ENCODE measurements at places on chromosomes 6 and 20.

DNA sequence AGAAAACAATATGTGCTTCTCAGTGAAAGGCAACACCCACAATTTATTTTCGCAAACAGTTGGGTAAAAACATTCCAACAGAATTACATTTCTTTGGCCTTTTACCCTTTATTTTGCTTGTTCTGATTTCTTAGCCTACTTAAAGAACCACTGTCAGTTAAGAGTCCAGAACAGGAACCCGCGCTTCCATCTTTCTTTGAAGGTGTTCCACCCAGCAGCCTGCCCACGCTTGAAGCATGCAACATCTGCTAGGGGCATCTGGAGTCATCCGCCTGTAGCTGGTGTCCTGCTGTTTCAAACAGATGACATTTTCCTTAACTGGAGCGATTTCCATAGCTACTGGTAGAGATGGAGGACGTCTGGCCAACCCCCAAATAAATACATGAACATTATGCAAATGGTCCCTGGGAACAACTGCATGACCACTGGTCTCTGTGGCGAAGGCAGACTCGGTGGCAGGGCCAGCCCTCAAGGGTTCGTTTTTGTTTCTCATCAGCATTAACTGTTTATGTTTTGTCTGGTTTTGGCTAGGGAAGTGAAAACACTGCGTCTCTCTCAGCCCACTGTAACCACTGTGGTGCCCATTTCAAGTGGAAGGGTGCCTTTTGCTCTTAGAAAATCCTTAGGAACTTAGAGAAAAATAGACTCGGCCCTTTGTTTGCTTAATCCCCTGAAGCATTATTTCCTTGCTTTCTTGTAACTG, 51.6 kb downstream of the LAMA4 start:
- no peak for DNase-seq

DNA sequence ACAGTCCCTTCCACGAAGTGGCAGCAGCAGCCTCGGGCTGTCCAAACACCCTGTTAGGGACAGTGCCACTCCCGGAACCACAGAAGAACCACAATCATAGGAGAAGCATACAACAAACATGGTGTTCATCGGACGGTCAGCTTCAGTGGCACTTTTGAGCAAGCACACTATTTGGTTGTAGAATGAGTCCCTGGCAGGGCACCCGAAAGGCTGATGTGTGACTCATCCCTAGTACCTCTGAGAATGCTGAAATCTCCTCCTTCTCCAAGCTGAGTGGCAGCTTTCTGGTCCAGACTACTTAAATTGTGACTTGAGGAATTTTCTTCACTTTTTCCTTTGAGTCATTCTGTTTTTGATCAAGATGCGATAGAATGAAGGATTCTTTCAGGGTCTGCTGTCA, 282.5 kb downstream of the ESR1 start:
- no peak for DNase-seq

DNA sequence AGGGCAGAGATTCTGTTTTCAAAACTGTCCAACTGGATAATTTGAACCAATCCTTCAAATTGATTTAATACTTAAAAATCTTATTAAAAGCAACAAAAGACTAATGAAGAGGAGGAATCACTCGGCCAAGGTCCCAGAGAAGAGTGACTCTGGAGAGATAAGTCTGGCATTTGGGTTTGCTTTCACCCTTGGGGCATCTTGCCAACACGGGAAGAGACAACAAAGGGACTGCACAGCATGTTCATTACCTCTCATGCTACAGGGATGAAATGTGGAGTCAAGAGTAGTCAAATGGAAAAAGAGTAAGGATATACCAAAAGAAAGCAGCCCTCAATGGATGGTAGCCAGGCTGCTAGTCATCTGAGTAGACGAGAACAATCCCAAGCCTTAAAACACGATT, 68.2 kb downstream of the KHDRBS2 start:
- no peak for DNase-seq

- no peak for DNase-seq
Observed at GRCh38 chr6:13038315-13038714, 290.0 kb downstream of the TBC1D7 start.

- no peak for DNase-seq
Observed at GRCh38 chr20:57695012-57695411, 14.8 kb downstream of the PMEPA1 start.

DNA sequence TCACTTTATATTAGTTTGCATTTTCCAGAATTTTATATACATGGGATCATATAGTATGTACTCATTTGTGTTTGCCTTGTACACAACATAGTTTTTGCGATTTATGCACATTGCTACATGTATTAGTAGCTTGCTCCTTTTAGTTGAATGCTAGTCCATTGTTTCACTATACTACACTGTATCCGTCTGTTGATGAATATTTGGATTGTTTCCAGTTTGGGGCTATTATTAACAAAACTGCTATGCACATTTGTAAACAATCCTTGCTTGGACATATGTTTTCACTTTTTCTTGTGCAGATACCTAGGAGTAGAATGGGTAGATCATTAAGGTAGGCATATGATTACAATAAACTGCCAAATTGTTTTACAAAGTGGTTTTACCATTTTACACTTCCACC, 3.9 kb upstream of the LRRC1 start:
- DNase-seq: no peak

GRCh38 chr6:155011809-155012291, 16.7 kb downstream of the TIAM2 start:
- no peak for DNase-seq

- no peak for DNase-seq
Observed at GRCh38 chr6:108872141-108872557, 23.9 kb downstream of the ARMC2 start.

DNA sequence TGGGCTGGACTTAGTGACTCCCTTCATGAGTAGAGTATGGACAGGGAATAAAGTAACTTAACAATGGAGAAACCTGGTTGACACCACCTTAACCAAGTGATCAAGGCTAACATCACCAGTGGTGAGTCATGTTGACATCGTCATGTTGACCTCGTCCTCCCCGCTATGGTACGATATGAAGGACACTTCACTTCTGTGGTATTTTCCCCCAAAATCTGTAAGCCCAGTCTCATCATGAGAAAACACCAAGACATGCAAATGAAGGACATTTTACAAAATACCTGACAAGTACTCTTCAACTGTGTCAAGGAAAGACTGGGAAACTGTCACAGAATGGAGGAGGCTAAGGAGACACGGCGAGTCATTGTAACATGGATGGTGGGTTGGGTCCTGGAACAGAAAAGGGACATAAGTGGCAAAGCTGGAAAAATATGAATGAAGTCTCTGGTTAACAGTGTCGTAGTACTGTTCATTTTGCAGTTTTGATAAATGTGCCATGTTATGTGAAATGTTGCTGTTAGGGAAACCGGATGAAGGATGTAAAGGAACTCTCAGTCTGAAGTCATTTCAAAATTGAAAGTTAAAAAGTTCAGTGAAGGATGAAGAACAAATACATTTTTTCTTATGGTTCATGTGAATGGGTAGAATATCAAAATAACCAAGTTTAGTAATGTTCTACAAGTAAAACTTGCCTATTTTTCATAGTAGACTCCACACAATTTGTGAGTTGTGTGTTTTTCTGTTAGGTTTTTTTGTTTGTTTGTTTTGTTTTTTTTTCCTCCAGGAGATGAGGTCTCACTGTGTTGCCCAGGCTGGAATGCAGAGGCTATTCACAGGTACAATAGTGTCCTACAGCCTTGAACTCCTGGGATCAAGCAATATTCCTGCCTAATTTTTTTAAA, 247.5 kb downstream of the TMEM242 start:
- DNase-seq: no peak

DNA sequence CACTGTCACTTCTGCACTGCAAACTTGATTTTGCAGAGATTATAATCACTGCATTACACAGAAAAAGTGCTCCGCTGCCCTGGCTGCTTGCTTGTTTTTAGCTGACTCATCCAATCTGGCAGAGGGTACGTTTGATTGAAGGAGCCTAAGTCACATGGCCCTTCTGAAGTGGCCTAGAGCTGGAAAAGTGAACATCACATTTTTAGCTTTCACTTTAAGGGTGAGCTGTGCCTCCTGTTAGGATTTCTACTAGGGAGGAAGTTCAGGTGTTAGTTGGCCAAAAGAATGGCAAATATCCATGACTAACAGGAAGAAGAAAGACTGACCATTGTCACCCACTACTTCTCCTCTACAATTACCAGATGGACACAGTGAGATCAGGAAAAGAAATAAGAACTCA, 889.1 kb upstream of the MAP3K7 start:
- no peak for DNase-seq

- no peak for DNase-seq
Observed at GRCh38 chr6:129134535-129134934, 251.6 kb downstream of the LAMA2 start.

- no peak for DNase-seq
Observed at GRCh38 chr6:145073811-145074210, 661.5 kb downstream of the EPM2A start.

- no peak for DNase-seq
Observed at GRCh38 chr20:4962241-4962855, 39.0 kb downstream of the SLC23A2 start.

GRCh38 chr20:48844996-48845395, 17.2 kb upstream of the PREX1 start:
- no peak for DNase-seq

- DNase-seq: no peak
Observed at GRCh38 chr6:38022688-38023087, 203.2 kb downstream of the ZFAND3 start.

DNA sequence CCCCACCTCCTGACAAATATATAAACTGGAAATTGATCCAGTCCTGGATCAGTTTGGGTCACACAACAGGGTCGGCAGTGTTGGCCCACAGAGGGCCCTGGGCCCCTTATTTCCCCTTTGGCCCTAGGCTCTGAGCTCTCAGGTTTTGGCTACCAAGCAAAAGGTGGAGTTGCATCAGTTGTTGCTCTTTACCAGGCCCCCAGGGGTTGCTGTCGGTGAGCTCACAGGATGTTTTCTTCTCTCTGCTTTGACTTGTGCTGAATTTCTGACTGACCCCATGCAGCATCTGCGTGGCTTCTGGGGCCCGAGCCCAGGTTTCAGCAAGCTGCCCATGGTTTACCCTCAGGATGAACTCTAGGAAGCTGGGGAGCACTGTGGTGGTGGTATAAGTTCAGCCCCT, 44.6 kb downstream of the PPARD start:
- no peak for DNase-seq

DNA sequence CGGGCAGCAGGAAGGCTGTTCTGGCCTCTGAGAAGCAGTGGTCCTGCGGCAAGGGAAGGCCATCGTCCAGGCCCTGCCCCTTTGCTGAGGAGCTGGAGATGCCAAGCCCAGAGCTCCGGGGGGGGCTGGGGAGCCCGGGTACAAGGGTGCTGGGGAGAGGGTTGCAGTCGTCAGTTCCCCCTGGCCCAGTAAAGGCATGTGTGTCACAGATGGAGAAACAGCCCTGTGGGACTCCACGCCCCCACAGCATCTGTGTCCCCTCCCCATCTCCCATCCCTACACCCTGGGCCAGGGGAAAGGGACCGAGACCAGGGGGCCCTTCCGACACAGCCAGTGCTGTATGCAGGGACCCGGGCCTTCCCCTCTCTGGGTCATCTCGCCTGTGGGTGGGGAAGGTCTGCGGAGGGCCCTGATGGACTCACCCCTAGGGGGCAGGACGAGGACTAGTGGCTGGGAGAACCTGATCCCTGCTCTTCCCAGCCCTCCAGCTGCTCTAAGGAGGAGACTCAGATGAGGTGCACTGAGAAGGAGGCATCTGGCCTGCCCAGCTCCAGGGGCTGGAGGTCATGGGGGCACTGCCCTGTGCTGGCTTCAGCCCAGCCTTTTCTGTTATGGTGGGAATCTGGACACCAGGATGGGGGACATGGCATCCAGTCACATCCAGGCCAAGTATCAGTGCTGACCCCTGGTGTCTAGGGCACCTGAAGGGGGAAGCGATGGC, 609 bp downstream of the MYL9 start:
- DNase-seq: no peak

DNA sequence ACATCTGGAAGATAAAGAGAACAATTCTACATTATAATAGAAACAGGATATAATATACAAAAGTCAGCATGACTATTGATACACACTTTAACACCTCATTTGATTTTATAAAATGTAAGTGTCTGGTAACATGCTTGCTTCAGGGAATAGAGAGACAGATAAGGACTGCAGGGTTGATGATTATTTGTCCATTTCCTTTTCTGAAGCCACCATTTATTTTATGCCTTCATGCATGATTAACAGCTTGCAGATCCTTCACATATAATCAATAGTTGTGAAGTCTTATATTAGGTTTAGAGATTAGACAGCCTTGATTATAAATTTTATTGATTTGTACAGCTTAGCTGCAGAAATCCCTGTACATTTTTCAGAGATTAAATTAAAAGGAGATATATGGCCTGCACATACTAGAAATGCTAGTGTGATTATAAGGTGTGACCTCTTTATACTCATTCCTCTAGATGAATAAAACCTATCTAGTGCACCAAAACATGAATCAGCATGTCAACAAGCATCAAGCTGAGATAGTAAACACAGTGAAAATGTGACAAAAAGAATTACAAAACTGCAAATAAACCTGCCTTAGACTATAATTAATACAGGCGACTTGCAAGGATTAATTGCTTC, 198.8 kb upstream of the THEMIS start:
- no peak for DNase-seq

DNA sequence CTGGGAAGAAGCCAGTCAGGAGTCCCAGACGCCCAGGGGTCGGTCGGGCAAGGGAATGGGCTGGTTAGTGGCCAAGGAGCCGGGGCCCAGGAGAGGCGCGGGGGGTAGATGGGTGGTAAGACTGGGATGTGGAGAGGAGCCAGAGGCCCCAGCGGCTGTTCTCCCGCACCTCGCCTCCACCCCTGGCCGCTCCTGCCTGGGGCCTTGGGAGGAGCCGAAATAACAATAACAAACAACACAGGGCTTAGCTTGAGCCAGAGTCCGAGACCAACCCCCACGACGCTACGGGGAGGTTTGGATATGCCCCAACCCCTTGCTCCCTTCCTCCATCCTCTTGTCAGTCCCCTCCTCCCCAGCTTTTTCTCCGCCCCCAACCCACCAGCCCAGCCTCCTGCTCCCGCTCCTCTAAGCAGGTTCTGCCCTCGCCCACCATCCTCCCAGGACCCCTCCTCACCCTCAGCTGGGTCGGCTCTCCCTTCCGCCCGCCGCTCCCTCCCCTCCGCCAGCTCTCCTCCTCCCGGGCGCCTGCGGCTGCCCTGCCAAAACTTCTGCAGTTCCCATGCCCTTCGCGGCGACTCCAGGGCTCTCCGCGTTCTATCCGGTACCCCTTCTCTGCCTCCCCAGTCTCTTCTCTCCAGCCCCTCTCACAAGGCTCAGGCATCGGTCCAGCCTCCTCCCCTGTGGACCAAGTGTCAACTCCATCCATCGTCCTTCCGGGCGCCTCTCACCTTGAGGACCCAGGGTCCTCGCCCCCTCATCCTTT, 1.1 kb downstream of the RNF39 start:
- no peak for DNase-seq

GRCh38 chr6:109059571-109060021, 35.0 kb downstream of the SESN1 start:
- DNase-seq: no peak

GRCh38 chr6:68635412-68635705, 277 bp downstream of the ADGRB3 start:
- DNase-seq: no peak

- no peak for DNase-seq
Observed at GRCh38 chr6:12947151-12947871, 230.7 kb downstream of the PHACTR1 start.

GRCh38 chr20:14064921-14065320, 69.6 kb downstream of the MACROD2 start:
- no peak for DNase-seq
